NCI-H1105 (cell line): ENCODE measurements at places on chromosomes 2 and 18.

- no peak for DNase-seq
These were observed 77.4 kb upstream of the GPC1 start for GRCh38 chr2:240358080-240358479.

DNA sequence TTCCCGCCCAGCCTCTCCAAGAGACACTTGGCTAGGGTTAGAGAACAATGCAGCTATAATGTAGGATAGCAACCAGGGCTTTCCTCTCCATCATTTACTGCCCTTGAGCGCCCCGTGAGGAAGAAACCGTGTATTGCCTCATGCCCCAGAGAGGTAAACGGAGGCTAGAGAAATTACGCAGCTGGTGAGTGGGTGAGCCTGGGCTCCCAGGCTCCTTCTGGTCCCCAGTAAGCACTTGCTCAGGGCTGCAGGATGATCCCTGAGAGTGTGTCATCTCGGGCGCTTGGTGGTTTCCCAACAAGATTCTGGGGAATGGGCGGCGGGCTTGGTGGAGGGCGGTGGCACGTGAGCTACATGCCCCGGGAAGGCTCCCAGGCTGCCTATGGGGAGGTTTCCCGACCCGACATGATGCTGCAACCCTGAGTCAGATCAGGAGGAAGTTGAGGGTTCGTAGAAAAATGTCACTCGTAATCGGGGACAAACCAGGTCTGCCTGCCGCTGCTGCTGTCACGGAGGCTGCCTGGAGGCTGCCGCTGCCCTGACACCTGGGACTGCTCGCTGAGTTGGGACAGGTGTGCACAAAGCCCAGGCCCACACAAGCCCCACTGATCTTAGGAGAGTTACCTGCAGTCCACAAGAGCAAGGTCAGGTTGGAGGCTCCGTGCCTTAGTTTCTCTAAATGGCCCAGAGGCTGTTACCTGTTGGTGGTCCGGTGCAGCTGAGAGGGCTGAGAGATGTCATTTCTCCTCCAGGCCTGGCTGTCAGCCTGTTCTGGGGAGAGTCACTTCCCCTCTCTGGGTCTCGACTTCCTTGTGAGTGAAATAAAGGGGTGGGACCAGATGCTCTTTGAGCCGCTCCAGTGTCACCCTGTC, at the start of gene GPR55:
GPR55 (minus strand) TSS at position 773 of the 872 bp plus-strand sequence. CDS start 14,280 bp downstream, outside the sequence.
- DNase-seq: no peak

GRCh38 chr2:12714391-12715221, 2.1 kb upstream of the TRIB2 start:
- DNase-seq: no peak

DNA sequence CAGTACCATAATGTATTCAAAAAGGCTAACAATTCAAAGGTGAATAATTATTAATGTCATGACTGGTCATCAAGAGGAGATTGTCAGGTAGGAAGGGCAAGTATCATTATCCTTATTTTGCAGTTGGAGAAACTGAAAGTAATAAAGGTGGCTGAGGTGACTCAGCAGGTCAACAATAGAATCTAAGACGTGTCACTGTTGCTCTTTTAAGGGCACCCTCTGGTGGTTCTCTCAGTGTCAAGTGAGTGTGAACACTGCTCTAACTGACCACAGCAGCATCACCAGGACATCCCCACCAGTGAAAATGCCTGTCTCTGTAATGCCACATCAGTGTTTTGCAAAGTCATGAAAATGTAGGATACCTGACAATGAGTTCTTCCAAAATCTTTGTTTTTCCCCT, 69.7 kb downstream of the DCC start:
- DNase-seq: no peak

DNA sequence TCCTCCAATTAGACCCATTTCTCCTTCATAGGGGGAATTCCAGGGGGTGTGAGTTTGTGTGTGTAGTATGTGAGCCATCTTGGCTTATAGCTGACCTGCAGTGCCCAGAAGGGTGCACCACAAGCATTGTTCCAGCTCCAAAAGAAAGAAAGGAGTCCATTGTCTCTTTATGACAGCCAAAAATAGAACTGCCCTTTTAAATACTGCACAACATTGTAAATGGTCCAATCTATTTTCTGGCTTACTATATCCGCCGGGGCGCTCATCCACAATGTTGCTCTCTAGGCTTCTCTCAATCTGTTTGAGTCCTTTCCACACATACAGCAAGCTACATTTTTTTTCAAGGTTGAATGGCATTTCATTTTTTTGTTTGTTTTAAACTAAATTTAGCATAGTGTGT, 517.5 kb downstream of the STK39 start:
- DNase-seq: no peak
